ENCODE measurements at places on chromosomes 3 and 15.

DNA sequence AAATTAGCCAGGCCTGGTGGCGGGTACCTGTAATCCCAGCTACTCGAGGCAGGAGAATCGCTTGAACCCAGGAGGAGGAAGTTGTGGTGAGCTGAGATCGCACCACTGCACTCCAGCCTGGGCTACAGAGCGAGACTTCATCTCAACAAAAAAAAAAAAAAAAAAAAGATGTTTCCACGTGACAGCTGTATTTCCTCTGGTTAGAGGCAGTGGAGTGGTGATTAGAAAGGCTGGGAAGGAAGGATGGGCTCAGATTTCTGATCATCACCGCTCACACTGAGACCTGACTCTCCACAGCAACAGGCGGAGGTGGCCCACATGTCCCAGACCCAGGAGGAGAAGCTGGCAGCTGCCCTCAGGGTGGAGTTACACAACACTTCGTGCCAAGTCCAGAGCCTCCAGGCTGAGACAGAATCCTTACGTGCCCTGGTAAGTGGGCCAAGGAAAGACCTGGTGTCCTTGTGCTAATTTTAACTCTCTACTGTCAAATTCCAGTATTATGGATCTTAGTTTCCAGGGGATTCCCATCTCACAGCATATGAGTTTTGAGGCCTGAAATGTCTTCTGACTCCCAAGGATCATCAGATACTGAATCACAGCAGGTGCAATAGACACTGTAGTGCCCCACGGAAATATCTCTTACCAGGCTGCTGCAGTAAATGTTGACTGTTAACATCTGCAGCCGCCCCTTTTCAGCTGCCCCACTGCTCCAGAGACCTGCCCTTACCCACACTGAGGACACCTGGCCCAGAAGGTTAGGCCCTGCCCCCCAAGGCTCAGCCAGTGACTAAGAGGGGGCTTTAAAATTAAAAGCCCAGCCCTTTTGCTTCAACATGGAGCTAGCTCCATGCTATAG, 66.9 kb downstream of the BFSP2 start:
- no peak for DNase-seq

DNA sequence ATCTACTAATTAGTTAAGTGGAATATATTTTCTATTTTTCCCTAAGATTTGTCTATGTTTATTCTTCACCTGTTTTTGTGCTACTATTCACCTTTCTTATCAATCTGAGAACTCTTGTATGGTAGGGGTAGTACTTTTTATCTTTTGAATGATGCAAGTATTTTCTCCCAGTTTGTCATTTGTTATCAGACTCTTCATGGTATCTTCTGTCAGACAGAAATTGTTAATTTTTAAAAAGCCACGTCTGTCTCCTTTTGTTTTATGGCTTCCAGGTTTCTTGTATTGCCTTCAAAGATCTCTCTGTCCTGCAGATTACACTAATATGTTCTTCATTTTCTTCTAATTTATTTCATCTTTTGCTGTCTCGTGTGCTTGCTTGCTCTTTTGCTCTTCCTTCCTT, 184.3 kb downstream of the PCCB start:
- no peak for DNase-seq

GRCh38 chr3:119322021-119322834, 28.0 kb downstream of the ARHGAP31 start:
- no peak for DNase-seq

DNA sequence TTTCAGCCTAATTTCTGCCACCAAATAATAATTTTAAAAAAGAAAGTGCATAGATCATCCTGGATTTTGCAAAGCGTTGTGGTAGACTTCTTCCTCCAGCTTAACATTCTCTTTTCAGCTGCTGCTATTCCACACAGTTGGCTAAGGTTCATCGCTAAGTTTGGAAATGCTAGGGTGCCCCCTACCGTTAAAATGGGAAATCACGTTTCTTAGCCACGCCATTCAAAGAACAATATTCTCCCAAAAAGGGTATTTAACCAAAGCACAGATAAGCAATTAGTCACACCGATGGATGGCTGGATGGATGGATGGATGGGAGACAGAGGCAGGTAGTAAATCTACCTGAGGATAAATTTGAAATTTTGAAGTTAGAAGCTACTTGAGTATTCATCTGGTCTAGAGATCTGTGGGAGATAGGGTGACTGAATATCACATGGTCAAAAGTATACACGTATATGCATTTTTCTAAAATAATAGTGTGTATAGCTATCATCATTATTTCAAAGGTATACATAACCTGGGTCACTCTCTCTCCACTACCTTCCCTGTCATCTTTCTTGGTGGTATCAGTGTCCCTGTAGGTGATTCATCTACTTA, 67.2 kb downstream of the EFHB start:
- DNase-seq, result peak; percentile 4

- no peak for DNase-seq
These were observed 23.2 kb downstream of the CYFIP1 start for GRCh38 chr15:22956978-22957260.

DNA sequence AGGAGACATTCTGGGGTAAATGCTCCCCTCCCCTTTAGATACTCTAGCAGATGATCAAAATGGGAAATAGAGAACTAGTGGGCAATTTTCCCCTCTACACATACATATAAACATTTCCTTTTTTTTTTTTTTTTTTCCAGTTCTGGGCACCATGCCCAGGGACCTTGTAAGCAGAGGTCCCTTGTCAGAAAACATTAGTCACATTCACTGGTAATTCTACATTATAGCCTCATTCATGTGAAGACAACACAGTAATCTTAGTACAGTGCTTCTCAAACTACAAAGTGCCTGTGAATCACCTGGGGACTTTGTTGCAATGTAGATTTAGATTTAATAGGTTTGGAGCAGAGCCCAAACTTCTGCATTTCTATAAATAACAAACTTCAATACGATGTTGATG, 60.1 kb upstream of the ACTC1 start:
- no peak for DNase-seq

- no peak for DNase-seq
These were observed 127.5 kb downstream of the RPLP1 start for GRCh38 chr15:69579950-69580618.

- no peak for DNase-seq
These were observed 768.6 kb downstream of the ZPLD1 start for GRCh38 chr3:103203441-103203840.

- no peak for DNase-seq
These were observed 94.8 kb downstream of the GBE1 start for GRCh38 chr3:81666502-81667121.

DNA sequence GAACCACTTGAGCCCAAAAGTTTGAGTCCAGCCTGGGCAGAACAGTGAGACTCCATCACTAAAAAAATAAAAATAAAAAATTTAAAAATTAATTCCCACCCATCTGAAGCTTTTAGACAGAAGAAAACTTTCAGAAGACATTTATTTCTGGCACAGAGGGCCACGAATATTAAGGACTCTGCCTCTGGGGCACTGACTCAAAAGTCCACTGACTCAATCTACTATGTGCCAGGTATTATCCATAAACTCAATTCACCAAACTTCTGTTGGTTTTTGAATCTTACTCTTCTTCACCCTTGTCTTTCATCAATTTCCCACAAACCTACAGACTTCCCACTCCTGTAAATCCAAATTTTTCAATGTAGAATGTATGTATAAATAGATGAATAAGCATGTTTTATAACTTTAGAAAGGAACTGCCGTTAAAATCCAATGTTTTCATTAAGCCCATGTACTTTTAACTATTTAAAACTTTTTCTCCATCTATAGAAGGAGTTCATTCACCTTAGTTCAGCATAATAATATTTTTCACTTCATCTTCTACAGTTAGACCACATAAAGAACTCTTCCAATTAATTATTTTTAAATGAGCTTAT, 19.9 kb downstream of the ATP13A3 start:
- no peak for DNase-seq

- no peak for DNase-seq
These were observed 4.7 kb upstream of the DNASE1L3 start for GRCh38 chr3:58215317-58216025.

DNA sequence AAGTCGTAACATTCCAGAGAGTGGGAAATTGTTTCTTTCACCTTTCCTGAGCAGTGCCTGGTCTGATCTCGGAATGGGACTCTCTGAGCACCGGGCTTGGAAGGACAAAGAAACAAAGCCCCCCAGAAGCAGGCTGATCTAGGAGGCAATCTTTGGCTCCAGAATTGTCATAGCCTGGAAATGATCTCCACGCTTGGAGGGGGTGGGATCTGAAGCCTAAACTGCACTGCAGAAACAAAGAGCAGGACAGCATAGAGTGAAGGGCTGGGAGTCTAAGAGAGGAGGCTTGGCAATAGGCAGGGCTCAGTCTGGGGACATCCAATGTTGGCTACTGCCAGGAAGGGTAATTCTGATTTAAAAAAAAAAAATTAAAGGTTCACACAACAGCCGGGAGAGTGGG, 1.9 kb downstream of the CRABP1 start:
- no peak for DNase-seq

DNA sequence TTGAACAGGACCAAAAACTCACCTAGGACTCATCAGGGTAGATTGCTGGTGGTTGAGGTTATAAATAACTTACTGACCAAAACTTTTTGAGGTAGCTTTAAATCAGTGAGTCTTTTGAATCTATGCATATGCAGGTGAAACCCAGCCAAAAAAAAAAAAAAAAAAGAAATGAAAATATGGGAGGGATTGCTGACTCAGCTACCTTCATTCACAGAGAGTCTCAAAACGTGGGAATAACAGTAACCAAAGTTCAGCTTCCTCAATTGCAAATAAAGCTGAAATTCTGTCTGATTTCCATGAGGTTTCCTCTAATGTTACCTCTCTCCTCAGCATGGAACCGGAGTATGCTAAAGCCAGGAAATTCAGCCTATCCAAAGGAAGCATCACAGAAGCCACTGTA, 95.2 kb upstream of the SEMA6D start:
- DNase-seq, result no peak

DNA sequence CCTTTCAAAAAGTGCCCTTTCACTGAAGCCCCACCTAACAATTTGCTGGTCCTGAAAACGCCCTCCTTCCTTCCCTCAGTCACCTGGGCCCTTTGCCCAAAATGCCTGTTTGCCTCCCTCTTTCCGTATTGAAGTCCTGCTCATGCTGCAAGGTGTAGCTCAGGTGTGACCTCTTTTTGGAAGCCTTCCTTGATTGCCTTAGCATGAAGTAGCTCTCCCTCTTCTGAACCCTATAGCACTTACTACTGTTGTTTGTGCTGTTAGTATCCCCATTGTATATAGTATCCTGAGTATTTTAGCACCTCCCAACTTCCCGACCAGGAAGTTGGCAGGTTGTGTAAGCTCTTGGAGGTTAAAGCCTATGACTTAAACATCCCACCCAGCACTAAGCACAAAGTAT, 1.7 kb downstream of the PLS1 start:
- DNase-seq, result no peak

DNA sequence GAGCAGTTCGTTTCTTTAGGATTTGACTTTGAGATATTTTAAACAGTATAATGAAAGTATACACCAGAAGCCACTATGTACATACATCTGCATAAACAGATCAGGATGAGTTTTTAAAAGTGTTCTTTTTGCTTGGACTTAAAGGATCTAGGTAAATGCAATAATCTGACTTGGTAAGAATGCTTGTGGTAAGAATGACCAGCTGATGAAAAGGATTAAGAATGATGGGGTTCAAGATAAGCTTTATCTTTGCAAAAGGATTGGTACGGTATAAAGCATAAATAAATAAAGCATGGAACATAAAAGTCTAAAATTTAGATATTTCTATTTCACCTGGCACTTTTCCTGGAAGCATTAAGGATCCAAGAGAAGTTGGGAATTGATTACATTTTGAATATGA, 9.8 kb upstream of the MME start:
- DNase-seq, result no peak

GRCh38 chr15:66868918-66869317, 166.9 kb downstream of the SMAD6 start:
- DNase-seq, result no peak

DNA sequence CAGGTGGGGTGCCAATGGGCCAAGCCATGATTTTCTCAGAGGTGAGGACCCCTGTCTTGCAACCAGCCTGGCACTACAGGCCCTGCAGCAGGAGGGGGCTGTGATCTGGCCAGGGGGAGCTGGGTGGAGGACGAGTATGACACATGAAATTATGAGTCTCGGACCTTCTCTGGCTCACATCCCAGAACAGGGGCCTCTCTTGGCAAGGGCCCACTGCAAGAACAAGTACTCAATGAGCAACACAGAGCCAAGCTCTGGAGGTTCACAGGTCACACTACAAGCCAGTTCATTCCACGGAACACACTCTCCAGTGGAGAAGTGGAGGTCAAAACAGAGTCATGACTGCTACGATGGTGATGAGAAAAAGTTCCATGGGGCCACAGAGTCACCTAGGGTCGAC, 28.3 kb downstream of the CCDC32 start:
- DNase-seq, result no peak

GRCh38 chr3:149224736-149225594, 3.3 kb upstream of the CP start:
- no peak for DNase-seq

GRCh38 chr15:92580521-92580920, 75.1 kb downstream of the FAM174B start:
- no peak for DNase-seq

GRCh38 chr3:194775731-194776130, 90.0 kb downstream of the FAM43A start:
- DNase-seq, result no peak

All from stimulated activated CD4-positive, alpha-beta T cell treated with anti-CD3 and anti-CD28 coated beads, Interleukin-12 subunit alpha, Interleukin-12 subunit beta, amount 100 ng/mL, for 4 hours (primary cell).